ENCODE measurements at places on chromosomes 13 and 19.
A peak's percentile ranks its signal among the peaks of the same experiment; 100 is the strongest.

DNA sequence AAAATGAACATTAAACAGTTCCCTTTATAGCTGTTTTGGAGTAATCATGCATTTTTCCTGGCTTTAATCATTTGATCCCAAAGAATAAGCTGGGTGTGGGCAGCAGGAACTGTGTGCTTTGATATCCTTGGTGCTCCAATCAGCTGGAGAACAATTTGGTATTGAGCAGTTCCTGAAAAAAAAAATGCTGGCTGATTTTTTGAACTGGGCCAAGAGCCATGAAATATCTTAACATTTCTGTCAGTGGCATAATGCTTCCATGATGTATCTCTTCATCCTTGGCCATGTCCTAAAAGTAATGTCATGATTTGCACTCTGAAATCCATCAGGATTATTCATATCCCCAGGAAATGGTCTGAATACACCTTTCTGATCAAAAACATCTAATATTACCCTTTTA is 134.7 kb downstream of the LHFPL6 start:
- no peak for DNase-seq

DNA sequence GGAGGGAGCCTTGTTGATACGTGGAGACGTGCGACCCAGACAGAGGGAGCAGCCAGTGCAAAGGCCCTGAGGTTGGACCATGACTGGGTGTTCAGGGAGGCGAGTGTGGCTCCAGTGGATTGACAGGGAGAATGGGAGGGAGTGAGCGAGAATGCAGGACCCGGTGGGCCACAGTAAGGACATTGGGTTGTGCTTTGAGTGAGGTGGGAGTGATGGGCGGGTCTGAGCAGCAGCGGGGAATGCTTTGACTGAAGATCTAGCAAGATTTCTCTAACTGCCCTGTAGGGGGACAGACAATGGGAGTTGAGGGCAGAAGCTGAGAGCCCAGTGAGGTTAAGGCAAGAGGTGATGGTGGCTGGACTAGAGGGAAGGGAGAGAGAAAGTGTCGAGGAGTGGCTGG is 7.7 kb upstream of the NANOS2 start:
- no peak for DNase-seq

DNA sequence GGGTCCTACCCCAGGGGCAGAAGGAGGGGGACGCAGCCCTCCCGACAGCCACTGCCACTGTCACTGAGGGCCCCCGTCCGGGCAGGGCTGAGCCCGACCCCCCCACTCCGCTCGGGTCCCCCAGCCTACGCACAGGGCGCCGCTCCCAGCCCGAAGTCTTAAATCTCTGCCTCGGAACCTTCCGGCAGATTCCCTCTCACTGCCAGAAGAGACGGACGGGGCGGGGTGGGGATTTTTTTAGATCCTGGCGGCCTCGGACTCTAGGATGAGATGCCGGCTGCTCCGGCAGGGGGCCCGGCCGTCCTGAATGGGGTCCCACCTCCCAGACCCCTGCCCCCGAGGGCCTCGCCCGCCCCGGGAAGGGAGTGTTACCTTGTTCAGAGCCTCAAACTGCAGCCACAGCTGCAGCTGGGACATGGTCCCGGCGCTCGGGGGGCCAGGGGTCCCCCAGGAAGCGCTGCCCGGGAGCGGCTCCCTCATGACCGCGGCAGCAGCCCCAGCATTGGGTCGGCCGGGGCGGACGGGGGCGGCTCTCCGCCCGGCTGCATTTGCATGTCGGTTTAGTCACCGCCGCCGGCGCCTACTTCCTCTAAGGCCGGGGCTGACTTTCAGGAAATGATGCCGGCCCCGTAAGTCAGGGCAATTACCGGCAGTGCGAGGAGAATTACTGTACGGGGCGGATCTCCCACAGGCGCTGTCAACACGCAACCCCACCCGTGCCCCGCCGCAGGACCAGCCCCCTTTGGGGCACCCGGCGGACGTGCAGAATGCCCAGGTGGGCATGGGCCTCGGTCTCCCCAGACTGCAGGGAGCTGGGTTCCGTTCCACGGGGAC is 28.1 kb downstream of the GPX4 start:
- DNase-seq = peak; percentile 88

- DNase-seq = no peak
Observed at GRCh38 chr13:44540761-44541434, 35.2 kb downstream of the TSC22D1 start.

GRCh38 chr13:83223546-83223945 is 658.7 kb downstream of the SLITRK1 start:
- DNase-seq = no peak

GRCh38 chr19:48321372-48321621 is 4.1 kb upstream of the EMP3 start:
- DNase-seq = peak; percentile 96
